ENCODE measurements at places on chromosomes 16 and 17. TPM values are rescaled to one million over a fixed set of nuclear protein-coding genes. Genes with fewer than 3 reads are reported as not detected.

- H3K4me1 ChIP-seq = peaks cover 3% of the 10 kb centered on the region
- H3K4me3 ChIP-seq = no peak overlapping the region
- DNase-seq = no peak
- no peak overlapping the region for H3K27ac ChIP-seq
- no peaks in the 10 kb centered on the region for H3K36me3 ChIP-seq
Observed at GRCh38 chr17:81161536-81161935, 3.8 kb upstream of the PVALEF start.

DNA sequence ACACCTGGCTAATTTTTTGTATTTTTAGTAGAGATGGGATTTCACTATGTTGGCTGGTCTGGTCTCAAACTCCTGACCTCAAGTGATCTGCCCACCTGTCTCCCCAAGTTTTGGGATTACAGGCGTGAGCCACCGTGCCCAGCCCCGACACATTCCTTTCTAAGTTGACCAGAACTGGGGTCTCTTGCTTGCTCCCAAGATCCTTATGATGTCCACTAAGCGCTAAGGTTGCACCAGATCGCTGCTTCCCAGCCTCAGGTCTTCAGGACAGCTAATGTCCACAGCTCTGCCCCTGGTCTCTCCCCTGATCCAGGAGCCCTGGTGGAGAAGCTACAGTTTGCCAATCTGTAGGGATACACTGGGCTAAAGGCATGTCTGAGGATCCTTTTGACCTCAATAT lies 29.5 kb downstream of the NSMCE1 start:
- no peak overlapping the region for H3K4me3 ChIP-seq
- H3K4me1 ChIP-seq = peaks cover 51% of the 10 kb centered on the region
- H3K27ac ChIP-seq = peak overlapping the region; percentile 98

GRCh38 chr17:39926588-39927100 lies 757 bp downstream of the ORMDL3 start:
- no peaks in the 10 kb centered on the region for H3K27me3 ChIP-seq
- DNase-seq = peak; percentile 73
- H3K27ac ChIP-seq = peak overlapping the region; percentile 96
- peaks cover 62% of the 10 kb centered on the region for H3K4me1 ChIP-seq
- H3K36me3 ChIP-seq = no peaks in the 10 kb centered on the region
- H3K4me3 ChIP-seq = peak overlapping the region; percentile 98

DNA sequence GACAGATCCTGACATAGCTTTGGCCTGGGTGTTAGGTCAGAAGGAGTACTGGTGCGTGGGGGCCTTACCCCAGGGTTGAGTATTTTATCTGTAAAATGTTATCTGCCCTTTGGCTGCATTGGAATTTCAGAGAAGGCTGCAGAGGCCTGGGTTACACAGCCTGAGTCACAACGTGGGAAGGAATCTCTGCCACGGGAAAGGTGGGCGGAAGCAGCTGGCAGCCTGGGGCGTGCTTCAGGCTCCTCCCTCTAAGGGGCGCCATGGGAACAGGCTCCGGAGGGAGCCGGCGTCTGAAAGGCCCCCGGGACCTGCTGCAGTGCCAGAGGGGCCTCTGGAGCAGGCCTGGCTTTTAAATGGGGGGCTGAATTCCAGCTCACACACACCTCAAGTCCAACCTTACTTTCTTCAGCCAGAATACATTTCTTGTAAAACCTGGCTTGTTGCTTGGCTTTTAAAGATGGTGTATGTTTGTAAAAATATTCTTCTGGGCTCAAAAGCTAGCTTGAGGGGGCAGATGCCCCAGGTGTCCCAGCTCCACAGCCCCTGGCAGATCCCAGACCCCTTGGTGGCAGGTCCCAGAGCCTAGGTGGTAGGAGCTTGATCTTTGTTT lies 142.2 kb downstream of the RAB11FIP4 start:
- no peak for DNase-seq
- H3K4me3 ChIP-seq = no peak overlapping the region
- H3K36me3 ChIP-seq = peaks cover 17% of the 10 kb centered on the region
- H3K4me1 ChIP-seq = peaks cover 31% of the 10 kb centered on the region

DNA sequence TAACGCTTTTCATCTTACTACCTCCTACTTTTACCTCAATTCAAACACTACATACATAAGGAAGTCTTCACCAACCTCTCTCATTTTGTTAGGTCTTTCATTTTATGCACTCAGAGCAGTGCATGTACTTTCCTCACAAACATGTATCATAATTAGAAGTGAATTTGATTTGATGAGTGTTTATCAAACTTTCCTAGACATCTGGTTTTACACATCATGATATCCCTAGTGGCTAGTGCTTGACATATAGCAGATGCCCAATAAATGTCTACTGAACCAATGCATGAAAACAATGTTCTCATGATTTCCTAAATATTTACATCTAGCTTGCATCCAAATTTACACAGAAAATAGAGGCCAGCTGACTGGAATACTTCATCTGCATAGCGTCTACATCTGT lies 323.4 kb upstream of the KIF2B start:
- H3K36me3 ChIP-seq = no peaks in the 10 kb centered on the region
- H3K4me3 ChIP-seq = no peak overlapping the region
- no peak overlapping the region for H3K27ac ChIP-seq

GRCh38 chr17:28443901-28444638 lies 29.4 kb upstream of the SLC13A2 start:
- H3K36me3 ChIP-seq = peaks cover 2% of the 10 kb centered on the region
- no peaks in the 10 kb centered on the region for H3K4me1 ChIP-seq
- no peak overlapping the region for H3K27ac ChIP-seq
- H3K27me3 ChIP-seq = peaks cover 11% of the 10 kb centered on the region
- DNase-seq = no peak

GRCh38 chr16:2457946-2458345 lies 2.0 kb upstream of the TEDC2 start:
- H3K27me3 ChIP-seq = no peaks in the 10 kb centered on the region
- no peaks in the 10 kb centered on the region for H3K36me3 ChIP-seq
- no peak for DNase-seq
- H3K4me3 ChIP-seq = no peak overlapping the region

CCDC78 gene
- 12.0 TPM for total RNA-seq
